ENCODE measurements at places on chromosomes 3 and 15.

DNA sequence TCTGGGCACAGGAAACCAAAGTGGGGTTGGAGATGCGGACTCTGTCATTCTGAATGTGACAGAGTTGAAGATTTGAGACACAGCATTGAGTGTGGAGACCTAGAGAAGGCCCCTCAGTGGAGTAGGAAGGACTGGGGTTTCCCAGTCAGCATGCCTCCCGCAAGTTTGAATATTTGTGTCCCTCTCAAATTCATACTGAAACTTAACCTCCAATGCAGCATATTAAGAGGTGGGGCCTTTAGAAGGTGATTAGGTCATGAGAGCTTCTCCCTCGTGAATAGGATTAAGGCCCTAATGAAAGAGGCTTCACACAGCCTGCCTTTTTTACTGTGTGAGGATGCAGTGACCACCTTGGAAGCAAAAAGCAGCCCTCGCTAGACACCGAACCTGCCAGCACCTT lies 8.0 kb downstream of the HDDC3 start:
- no peak for DNase-seq

DNA sequence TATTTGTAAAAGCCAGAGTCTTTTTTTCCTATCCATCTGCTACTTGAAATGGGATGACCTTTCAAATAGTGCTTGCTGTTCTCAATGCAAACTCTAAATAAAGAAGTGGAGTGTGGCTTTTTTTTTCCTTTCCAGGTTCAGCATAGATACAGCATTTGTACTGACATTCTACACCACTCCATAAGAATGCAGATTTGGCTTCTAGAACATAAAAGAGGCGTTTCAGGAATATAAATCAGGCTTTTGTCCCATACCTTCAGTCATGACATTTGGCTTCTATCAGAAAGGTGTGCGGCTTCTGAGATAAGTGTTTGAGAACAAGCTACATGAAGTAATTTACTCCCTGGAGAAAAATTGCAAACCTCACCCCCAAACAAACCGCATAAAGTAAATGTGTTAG lies 553.1 kb downstream of the FHIT start:
- DNase-seq = peak; percentile 29

GRCh38 chr3:123883701-123884202 lies 380 bp downstream of the MYLK start:
- peak; percentile 69 for DNase-seq

GRCh38 chr3:143634991-143635390 lies 213.3 kb downstream of the SLC9A9 start:
- no peak for DNase-seq

GRCh38 chr3:108838436-108838835 lies 15.8 kb downstream of the TRAT1 start:
- no peak for DNase-seq

DNA sequence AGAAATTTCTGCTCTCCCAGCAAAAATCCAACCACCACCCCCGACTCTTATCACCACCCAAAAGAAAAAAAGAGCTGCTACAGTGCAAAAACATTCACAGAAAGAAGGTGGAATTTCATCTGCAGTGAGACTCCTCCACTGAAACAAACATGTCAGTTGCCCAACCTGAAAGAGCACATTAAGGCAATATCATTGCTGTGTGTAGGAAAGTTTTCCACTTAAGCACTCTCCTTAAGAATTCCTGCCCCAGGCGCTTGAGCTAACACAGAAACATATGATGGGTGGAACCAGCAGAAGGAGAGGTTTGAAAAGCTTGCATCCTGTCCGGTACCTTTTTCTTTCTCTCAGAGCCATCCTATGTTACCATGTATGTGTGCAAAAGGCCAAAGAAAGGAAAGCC lies 200.8 kb upstream of the GADL1 start:
- DNase-seq = no peak

DNA sequence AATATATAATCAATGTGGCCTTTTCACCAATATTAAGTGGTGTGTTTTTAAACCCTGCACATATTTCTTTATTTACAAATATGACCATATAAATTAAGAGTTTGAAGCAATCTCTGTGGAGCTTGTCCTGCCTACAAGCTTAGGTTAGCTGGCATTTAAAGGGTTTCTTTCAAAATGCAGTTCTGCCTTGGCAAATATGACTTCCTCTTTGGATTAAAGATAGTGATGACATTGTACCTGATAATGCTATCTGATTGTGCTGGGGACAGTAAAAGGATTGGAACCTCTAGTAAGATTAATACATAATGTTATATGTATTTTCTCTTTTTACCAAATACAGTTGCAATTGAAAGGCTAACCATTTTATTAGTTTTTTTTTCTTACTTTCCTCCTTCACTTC lies 249.1 kb downstream of the OTOL1 start:
- DNase-seq = no peak

GRCh38 chr15:44713006-44713966 lies 2.0 kb downstream of the B2M start:
- peak; percentile 66 for DNase-seq

DNA sequence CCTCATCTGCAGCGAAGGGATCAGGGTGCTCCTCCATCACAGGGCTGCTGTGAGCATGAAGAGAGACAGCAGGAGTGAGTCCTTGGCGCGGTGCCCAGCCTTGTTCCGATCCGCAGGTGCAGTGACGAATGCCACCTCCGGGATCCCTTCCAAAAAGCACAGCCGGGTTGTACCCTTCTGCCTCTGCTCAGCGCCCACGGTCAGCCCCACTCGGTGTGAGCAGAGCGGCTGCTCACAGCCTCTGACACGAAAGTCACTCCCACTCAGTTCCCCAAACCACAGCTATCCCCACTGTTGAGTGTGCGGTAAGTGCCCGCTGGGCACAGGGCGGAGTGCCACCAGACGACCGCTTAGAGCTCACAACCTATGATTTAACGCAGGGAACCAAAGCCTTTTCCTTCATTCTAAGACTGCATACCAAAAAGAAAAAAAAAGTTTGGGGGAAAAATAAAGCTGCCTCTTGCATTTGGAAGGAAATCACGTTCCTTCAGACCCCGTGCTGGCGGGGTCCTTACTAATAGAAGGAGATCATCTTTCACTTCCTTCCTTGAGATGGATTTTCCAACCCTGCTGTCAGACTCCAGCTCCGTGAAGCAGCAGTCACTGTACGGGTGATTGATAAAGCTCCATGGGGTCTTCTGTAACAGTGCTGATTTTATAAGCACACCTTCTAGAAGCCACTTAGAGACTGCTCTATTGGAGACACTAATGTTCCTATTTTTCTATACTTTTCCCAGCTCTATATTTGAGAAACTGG lies 34.7 kb upstream of the TUBGCP5 start:
- no peak for DNase-seq

GRCh38 chr15:77186594-77187011 lies 115.7 kb upstream of the TSPAN3 start:
- peak; percentile 41 for DNase-seq

DNA sequence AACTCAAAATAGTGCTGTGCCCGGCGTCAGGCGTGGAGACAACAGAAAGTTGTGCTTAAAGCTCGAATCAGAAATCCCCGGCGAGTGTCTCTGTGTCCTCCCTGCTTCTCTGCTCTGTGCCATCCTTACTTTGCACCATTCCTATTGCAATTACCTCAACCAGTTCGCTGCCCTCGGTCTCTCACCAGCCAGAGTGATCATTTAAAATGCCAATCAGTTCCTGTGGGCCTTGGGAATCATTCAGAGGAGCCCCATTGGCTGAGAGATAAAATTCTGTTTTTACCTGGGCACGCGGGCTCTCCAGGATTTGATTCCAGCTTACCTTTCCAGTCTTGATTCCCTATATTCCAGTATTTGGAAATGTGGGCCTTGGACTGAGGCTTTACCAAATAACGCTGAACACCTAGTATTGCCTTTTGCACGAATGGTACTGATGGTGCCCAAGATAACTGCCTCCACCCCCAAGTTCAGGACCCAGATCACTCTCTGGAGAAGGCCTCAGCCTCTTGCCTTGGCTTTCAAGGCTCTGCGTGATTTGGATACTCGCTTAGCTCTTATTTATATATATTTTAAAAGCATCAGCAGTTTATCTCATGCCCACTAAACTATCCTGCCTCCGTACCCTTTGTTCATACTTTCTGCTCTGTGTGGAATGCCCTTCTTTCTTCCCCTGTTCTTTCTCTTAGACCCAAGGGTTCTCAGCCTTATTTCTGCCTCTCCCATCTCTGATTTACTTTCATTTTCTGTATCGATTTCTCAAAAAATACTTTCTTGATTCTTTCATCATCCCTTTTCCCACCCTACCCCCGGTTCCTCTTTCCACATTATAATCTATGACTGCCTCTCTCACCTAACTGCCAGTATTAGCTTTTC lies 863 bp downstream of the PSMA4 start:
- DNase-seq = no peak

GRCh38 chr15:73930371-73930770 lies 4.1 kb downstream of the LOXL1 start:
- DNase-seq = no peak

- no peak for DNase-seq
Observed at GRCh38 chr3:39937315-39937714, 127.9 kb downstream of the MYRIP start.

GRCh38 chr15:67882487-67883233 lies 42.8 kb upstream of the RNU6-1 start:
- DNase-seq = no peak

GRCh38 chr3:186983659-186984058 lies 53.3 kb downstream of the ST6GAL1 start:
- DNase-seq = no peak

DNA sequence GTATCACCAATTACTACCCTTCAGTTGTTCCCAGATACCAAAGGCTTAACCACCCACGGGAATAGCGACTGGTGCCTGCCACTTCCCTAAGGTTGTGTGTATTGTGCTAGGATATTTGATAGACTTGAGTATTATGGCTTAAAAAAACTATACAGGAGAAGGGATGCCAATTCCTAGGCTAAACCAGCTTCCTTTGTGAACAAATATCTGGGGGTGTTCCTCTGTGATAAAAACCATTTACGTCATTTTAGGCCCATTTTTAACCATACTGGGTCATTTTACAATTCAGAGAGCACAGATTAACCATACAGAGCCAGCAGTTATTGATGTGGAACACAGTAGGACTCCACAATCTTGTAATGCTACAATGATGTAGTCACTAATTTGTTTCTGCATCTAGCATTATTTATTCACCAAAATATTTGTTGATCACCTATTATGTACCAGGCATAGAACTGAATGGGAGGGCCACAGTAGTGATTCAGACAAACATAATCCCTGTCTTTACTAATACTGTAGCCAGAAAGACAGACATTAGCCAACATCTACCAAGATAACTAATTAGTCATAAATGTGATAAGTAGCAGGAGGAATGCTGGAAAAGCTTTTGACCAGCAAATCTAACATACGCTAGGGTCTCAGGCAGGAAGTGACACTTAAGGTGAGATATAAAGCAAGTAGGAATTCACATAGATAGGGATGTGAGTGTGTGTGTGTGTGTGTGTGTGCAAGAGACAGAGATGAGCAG lies 184.8 kb downstream of the MECOM start:
- DNase-seq = no peak

GRCh38 chr3:94210256-94210655 lies 147.4 kb downstream of the NSUN3 start:
- DNase-seq = no peak

DNA sequence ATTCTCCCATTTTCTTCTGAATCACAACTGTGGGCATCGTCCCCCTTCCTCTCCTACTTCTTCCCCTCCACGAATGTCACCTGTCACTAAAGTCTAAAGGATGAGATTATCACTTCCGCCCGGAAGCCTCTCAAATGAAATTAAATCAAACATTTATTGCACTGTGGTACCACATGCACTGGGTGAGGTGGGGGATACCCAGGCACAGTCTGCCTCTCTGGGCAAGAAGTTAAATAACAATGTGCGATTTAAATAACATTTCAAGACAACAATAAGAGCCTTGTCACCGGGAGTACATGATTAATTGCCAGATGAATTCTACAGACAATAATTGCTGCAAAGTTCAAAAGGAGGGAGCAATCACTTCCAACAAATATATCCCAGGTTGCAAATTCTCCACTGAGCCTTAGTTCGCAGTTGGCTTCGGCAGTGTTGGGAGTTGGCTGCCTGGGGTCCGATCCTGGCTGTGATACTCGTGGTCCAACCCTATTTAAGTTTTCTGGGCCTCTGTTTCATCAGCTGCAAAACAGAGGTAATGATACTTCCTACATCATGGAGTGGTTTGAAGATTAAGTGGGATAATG lies 77.7 kb downstream of the FOXP1 start:
- DNase-seq = no peak

DNA sequence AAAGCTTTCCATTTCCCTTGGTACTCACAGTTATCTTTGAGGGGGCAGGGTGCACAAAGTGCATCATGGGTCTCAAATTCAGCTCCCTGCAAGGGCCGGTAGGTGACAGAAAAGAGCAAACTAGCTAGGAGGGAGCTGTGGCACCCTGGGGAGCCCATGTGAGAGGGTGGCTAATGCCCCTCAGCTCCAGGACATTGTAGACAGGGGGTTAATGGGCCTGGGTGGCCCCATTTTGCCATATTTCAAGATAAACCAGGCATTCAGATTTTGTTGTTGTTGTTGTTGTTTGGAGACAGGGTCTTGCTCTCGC lies 3.7 kb upstream of the SLC6A6 start:
- no peak for DNase-seq

DNA sequence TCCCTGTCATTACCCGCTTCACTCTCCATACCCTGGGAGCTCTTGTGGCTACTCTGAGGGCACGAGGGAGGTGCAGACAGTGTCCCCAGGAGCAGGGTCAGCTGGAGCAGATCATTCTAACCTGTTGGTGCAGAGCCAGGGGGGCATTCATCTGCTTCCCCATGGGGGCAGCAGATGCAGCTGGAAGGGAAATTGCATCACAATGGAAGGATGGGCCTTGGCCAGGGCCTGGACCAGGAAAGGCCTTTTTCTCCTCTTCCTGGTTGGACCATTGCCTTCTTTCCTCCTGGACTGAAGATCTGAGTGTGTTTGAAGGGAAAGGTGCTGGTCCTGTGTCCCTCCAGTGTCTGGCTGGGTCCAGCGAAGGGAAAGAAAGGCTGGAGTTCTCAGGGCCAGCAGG lies 55.7 kb downstream of the EPHB1 start:
- DNase-seq = no peak

DNA sequence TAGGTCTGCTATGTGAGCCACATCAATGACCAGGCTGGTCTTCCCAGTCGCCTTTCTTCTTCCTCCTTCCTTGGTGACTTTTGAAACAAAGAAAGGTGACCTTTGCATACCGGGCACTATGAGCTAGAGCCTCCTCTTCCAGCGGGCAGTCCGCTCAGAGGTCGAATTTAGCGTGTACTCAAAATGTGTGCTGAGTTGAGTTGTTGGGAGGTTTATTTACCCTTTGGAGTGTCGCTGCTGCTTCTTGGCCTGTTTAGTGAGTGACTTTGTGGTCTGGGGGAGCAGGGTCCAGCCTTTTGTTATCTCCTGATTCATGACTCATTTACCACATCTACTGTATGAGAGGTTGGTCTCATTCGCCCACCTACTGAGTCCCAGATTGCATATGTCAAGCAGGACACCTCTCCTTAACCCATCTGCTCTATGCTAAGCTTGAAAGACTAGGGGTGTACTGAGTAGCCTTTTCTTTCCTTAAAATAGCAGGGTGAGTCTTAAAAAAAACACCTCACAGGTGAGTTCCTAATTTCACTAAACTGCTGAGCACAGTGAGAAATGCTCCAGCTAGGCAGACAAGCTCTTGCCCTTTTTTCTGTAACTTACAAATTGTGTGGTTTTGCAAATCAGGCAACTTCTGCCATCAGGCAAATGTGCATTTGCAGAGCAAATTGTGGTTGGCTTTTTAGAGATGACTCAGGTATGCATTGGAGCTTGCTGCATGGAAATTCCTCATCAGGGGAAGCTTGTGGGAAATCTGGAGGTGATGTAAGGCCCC lies 3.2 kb upstream of the SIAH2 start:
- peak; percentile 11 for DNase-seq

GRCh38 chr3:169325521-169326220 lies 337.8 kb downstream of the MECOM start:
- no peak for DNase-seq

All from GM23338 (cell line).